ENCODE measurements at places on chromosomes 7 and 10.
A peak's percentile ranks its signal among the peaks of the same experiment; 100 is the strongest.

DNA sequence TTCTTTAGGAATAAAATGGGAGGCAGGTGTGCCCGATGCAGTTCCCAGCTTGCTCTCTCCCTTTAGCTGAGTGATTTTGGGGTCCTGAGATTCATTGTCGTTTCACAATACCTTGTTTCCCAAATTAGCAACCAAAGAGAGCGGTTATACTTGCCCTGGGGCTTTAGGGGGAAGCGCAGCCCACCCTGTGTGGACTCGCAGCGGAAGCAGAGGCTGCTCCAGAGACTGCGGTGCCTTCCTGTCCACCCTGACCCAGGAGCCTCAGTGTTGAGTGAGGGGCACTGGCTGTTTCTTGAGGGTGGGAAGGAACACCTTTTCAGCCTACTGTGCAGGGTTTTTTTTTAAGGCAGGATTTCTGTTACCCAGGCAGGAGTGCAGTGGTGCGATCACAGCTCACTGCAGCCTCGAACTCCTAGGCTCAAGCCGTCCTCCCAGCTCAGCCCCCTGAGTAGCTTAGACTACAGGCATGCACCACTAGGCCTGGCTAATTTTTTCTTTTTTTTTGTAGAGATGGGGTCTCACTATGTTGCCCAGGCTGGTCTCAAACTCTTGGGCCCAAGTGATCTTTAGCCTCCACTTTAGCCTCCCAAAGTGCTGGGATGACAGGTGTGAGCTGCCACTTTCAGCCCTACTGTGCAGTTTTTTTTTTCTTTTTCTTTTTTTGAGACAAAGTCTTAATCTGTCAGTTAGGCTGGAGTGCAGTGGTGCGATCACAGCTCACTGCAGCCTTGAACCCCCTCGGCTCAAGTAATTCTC, 67.0 kb downstream of the DNAJB6 start:
- DNase-seq: no peak

DNA sequence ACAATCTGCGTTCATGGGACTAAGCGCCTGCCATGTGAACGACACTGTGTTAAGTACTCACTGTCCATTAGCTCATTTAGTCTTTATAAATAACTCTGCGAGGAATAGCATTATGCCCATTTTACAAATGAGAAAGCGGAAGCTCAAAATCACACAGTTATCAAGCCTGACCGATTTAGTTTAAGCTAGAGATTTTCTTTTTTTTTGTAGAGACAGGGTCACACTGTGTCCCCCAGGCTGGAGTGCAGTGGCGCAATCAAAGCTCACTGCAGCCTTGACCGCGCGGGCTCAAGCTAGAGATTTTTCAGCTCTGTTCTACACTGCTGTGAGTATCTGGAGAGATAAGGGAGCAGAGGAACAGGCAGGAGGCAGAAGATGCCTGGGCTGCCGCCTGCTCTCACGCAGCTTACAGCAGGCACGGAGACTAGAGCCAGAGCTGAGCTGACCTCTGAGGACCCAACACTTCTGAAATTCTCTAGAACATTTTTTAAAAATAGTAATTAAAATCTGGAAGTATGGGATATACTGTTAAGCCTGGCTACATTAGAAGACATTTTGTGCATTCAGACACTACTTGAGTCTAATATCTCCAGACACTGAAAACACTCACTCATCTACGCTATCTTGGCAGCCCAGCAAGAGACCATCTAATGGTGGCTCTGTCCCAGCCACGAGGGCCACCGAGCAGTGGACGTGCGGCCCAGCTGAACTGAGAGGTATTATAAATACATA, 38.7 kb downstream of the GNA12 start:
- DNase-seq: peak; percentile 90

- no peak for DNase-seq
Observed at GRCh38 chr10:108632144-108632543, 1291.2 kb downstream of the XPNPEP1 start.

- DNase-seq: peak; percentile 76
Observed at GRCh38 chr10:95605163-95605562, 44.0 kb upstream of the SORBS1 start.

DNA sequence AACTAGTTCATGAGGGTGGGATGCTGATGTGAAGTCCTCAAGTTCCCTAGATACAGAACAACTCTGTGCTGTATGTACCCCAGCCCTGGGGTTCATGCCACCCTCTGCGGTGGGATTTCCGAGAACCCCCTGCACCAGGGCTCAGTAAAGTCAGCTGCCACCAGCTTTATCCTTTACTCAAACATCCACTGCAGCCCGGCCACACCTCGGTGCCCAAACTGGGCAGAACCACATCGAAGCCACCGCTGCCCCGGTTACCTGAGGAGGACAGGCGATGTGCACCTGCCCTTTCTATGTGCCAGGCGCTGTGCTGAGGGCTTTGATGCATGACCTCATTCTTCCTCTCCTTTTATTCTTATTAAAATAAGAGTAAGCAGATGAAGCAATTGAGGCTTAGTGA, 9.9 kb upstream of the CALML5 start:
- DNase-seq: no peak

GRCh38 chr7:117769085-117769484, 104.2 kb downstream of the CTTNBP2 start:
- no peak for DNase-seq

- no peak for DNase-seq
Observed at GRCh38 chr7:128790315-128791041, 1.3 kb upstream of the CCDC136 start.

GRCh38 chr10:293636-294035, 158.4 kb downstream of the ZMYND11 start:
- no peak for DNase-seq
